ENCODE measurements at places on chromosomes 7 and 10. TPM values are rescaled to one million over a fixed set of nuclear protein-coding genes. Genes with fewer than 3 reads are reported as not detected.

ARPC1B gene
- 334 TPM for total RNA-seq

DNA sequence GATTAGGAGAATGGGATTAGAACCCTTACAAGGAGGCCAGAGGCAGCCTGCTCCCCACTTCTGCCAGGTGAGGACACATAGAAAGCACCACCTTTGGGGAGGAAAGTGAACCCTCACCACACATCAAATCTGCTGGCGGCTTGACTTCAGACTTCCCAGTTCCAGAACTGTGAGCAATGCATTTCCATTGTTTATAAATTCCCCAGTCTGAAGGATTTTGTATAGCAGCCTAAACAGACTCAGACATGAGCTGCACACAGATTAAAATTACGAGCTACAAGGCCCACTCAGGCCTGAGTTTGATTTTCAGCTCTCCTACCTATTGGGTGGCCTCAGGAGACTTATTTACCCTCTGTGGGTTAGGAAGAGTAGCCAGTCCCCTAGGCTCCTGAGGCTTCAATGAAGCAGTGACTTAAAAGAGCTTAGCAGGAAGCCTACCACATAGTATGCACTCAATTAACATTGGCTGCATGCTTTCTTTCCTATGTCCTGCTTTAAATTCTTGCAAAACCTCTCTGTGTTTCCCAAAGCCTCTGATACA lies 350.7 kb upstream of the ZMIZ1 start:
- no peak for DNase-seq

DNA sequence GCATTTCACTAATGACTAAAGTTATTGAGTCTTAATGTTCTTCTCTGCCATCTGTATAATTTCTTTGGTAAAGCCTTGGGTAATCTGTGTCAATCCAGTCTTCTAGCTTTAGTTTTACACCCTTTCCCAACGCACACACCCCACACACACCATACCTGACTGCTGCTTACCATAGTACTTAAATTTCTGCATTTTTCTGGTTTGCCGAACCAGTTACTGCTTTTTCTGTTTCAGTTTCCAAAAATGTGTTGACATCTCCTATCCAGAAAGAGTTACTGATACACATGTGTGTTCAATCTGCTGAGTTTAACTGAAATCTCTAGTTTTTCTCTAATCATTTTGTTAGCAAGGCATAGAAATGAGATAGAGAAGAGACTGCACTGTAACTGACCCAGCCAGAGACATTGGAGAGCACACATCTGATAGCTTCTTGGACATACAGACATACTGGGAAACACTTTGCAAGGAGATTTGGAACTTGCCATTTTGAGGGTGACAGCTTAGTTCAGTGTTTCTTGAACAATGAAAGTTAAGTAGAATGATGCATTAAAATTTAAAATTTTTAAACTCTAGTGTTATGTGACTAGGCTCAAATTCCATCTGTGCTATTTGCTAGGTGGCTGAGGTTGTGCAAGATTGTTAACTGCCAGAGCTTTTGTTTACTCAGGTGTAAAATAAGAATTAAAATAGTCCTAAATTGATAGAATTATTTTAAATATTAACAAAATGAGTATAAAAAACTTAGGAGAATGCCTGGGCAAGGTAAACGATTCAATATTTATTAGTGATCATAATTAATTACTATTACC lies 807.6 kb downstream of the DNAJB9 start:
- no peak for DNase-seq

GRCh38 chr7:156603011-156603410 lies 37.6 kb upstream of the RNF32 start:
- no peak for DNase-seq

GRCh38 chr7:111855842-111856227 lies 293.5 kb upstream of the IMMP2L start:
- no peak for DNase-seq

DNA sequence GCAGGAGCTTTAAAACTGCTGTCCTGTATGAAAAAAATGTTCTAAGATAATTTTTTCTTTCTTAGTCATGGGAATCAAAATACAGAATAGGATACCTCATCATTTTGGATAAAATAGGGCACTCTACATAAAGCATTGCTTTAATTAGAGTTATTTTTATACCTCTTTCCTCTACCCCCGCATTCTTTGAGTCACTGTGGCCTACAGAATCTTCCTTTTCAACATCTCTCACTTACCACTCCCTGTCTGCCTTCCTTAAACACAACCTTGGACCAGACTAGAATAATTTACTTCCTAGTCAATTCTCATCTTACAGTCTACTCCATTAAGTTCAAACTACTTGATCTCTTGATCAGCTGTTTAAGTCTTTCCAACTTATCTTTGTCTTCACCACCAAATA lies 462.3 kb downstream of the PHTF2 start:
- no peak for DNase-seq

- DNase-seq = no peak
Measured at GRCh38 chr10:105468759-105469158, 827.7 kb downstream of the SORCS3 start.

Data from activated naive CD4-positive, alpha-beta T cell treated with anti-CD3 and anti-CD28 coated beads for 36 hours (primary cell).